Hematopoietic multipotent progenitor cell treated with erythropoietin and hydrocortisone succinate and interleukin-3 and kit ligand, for 17 days (in vitro differentiated cells): ENCODE measurements at places on chromosomes 4 and X.

- DNase-seq = no peak
These were observed 65.6 kb downstream of the SPINK2 start for GRCh38 chr4:56755901-56756300.

DNA sequence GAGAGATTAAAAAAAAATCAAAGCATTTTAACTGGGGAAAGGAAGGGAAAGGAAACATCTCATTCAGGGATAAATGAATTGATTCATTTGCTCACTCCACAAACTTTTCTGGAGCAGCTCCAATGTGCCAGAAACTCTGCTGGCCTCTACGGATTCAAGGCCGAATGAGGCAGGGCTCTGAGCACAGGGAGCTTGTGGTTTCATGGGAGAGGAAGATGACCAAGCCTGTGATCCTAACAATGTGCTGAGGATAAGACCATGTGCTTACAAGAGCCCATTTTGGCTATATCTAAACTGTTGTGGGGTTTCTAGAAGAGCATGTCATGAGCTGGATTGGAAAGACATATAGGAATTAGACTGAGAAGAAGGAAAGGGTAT lies 137.5 kb downstream of the ZNF674 start:
- DNase-seq = no peak

- DNase-seq = no peak
These were observed 73.0 kb upstream of the WDFY3 start for GRCh38 chr4:85039526-85039925.

- no peak for DNase-seq
These were observed 34.6 kb upstream of the MTM1 start for GRCh38 chrX:150533863-150534262.

GRCh38 chr4:30924495-30924894 lies 204.3 kb downstream of the PCDH7 start:
- no peak for DNase-seq

GRCh38 chr4:94304365-94304971 lies 38.2 kb downstream of the HPGDS start:
- no peak for DNase-seq

GRCh38 chrX:69101683-69102251 lies 63.5 kb downstream of the PJA1 start:
- DNase-seq = no peak

DNA sequence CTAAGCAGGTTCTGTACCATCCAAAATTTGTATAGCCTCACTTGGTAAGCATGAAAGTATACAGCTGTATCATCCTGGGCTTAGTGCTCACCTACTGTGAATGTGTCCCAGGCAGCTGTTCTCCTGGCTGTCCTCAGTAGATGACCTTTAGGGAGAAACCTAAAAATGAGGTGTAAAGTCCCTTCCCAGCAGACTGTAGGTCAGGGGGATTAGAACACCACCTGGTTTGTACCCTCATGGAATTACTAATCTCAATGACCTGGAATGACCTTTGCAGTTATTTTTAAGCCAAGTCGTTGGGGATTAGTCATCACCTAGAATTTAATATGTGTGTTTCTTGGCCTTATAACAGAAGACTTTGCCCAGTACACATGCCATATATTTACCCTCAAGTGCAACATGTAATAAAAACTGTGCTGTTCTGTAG lies 39.1 kb upstream of the MBTPS2 start:
- DNase-seq = no peak

DNA sequence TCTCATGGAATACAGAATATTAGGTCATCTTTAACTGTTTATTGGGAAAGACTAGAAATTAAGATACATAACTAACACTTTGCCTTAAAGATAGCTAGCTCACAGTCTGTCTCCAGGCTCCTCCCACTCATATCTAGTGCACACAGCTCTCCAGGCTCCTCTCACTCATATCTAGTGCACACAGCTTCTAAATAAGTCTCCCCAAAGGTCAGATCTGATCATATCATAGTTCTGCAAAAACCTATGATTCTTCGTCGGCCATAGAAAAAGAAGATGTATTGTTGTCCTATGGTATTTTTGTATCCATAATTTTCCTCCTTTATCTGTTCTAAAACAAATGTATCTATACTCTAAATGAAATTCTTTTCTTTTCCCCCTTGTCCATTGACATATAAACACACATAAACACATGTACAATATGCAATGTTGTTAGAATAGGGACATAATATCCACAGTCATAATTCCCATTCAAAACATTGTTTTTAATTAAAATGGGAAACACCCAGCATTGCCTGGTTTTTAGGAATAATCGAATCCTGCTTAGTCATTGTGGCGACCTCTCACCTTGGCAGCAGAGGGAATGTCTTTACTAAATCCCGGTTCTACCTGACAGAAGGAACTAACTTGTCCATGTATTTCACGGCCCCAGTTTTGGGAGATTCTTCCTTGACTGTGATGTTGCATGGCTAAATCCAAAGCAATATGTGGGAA lies 1282.0 kb downstream of the PCDH7 start:
- DNase-seq = no peak

DNA sequence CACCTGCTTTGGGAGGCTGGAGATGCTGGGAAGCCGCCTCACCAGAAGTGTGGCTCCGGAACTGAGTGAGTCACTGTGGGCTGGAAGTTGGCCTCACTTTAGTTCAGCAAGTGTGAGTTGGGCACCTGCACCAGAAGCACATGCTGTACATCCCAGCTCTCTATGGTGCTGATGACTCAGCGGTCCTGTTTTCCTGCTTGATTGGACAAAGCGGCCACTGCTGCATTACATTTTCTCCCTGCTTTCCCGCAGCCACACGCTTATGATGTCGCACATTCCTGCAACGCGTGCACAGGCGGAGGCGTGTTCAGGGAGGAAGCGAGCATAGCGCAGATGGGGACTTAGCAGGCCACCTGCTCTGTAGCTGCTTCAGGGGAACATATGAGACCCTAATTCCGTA lies 26.7 kb upstream of the CLDN34 start:
- no peak for DNase-seq

GRCh38 chrX:151754641-151755215 lies 20.2 kb downstream of the CNGA2 start:
- no peak for DNase-seq

GRCh38 chrX:141180851-141181250 lies 3.9 kb upstream of the LDOC1 start:
- DNase-seq = no peak

GRCh38 chr4:143587703-143588102 lies 74.2 kb downstream of the SMARCA5 start:
- no peak for DNase-seq

DNA sequence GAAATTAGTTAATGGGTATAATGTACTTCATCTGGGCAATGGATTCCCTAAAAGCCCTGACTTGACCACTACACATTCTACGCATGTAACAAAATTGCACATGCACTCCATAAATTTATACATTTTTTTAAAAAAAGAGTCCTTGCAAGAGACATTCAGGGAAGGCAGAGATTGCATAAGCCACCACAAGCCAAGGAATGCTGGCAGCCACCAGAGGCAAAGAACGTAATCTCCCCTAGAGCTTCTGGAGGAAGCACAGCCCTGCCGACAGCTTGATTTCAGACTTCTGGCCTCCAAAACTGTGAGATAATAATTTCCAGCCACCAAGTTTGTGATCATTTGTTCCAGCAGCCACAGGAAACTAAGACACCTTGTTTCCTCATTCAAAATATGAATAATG lies 185.6 kb upstream of the GALNT7 start:
- DNase-seq = no peak

DNA sequence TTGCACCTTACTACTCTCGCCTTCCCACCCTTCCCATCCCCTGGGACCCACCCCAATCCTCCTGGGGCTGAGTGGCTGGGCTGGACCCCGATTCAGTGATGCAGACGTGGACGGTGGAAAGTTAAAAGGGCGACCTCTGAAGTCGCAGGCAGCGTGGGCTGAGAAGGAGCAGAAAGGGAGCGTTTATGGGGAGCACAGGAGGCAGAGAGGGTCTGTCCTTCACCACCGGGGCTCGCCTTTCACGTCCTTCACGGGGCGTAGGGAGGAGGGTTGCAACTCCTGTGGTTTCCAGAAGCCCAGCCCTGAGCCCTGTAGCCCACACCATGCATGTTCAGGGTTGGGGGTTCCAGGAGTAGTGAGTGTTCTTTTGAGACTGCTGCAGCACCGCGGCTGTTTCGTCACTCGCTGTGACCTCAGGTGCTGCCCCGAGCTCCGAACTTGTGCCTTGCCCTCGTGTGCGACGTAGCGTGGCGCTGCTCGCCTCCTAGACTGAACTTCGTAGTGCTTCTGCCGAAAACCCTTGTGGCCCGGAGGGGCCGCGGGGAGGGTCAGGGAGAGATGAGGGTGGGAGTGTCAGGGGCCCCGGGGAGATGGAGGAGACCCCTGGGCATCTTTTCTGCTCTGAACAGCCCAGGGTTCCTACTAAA lies 1.6 kb downstream of the NHS start:
- DNase-seq = no peak

DNA sequence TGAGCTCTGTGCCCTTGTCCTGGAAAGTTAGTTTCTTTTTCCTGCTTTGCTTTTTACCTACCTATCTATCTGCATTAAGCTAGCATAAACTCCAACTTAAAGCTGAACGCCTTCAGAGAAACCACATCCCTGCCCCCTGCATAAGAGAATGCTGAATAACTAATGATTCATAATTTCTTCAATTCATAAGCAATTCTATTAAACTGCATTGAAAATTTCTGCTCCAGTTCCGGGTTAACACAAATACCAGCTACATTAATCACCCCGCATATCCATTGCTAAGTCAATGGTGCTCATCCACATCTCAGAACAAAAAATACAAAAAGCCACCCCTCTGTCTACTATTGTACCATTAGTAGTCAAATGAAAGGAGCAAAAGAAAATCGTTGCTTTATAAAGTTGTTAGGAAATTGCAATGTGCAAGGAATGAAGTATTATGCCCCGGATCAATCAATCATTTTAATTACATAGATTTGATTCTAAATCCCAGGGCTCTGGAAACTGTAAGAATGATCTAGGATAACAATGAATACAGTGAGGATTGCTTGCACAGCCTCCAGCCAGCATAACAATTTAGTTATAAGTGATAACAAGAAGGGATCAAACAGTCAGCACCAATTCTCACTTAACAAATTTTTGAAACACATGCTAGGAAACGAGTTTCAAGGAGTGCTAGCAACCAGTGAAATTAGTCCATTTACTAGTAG lies 106.8 kb downstream of the ELOVL6 start:
- DNase-seq = no peak

DNA sequence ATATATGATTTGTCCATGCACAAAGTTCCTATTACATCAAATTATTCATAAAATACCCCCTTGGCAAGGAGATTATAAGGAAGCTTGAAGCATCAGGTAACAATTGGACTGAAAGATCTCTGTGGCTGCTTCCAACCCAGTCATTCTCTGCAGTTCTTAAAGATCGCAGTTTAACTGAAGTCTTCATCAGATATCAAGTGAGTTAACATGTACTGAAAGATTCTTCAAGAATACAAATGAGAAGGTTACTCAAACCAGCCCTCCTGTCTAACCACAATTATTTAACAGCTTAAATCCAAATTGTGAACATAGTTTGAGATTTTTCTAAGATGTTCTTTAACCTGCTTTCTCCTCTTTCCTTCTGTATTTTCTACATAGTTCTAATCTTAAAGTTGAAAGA lies 56.1 kb downstream of the SLC10A7 start:
- no peak for DNase-seq

- no peak for DNase-seq
These were observed 108.9 kb upstream of the TEX13D start for GRCh38 chrX:124223524-124223923.

GRCh38 chr4:127097061-127097460 lies 535.7 kb upstream of the INTU start:
- DNase-seq = no peak

DNA sequence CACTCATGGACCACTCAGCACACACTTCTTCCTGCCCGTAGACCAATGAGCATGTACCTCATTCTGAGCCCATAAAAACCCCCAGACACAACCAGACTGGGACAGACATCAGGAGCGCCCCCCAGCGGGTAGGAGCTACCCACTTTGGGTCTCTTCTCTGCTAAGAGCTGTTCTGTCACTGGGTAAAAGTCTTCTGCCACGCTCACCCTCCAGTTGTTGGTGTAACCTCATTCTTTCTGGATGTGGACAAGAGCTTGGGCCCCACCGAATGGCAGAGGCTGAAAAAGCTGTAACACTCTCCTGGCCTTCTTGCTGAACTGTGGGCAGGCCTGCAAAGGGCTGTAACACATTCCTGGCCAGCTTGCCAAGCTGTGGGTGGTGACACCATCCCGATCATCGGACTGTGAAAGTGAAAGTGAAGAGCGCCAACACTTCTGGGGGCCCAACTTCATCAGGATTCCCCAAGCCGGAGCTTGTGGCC lies 137.6 kb downstream of the TECRL start:
- no peak for DNase-seq

DNA sequence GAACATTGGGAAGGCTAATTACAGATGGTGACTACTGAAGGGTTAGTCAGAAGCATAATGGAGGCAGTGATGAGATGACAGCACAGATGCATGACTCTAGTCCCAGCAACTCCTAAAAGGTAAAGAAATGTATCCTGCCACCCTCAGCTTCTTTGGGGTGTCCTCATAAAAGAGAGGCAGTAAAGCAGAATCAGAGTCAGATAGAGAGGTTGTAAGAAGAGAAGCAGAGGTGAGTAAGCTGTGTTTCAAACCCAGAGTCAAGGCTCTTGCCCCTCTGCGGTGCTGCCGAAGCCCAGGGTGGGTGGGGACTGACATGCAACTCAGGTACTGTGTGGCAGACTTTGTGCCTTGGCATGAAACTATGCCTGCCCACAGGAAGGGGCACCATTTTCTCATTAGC lies 59.5 kb upstream of the PGM2 start:
- DNase-seq = no peak

- DNase-seq = no peak
These were observed 10.4 kb upstream of the ABLIM2 start for GRCh38 chr4:8168832-8169598.
